Colonic mucosa (tissue), 4 donors: ENCODE measurements at places on chromosomes 5 and 9. TPM values are rescaled to one million over a fixed set of nuclear protein-coding genes. Genes with fewer than 3 reads are reported as not detected.

DNA sequence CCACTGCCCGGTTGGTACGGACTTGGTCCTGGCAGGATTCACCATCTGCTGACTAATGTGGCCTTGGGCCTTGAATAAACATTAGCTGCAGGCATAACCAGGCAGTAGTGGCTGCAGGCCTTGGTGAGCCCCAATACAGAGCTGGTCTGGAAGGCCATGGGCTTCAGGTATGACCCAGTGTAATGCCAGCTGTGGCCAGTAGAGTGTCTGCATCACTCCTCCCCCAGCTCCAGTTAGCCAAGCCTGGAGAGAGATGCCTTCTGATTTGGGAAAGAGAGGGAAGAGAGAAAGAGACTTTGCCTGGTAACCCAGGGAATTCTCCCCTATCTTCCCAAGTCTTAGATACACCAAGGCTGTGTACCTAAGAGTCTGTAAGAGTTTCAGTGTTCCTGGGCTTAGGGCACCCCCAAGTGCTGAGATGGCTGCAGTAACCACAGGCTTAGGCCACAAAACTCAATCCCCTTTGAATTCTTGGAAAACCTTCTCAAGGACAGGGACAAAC, 5.6 kb upstream of the C5 start:
- no peaks in the 10 kb centered on the region for H3K27me3 ChIP-seq
- no peak for DNase-seq
- H3K36me3 ChIP-seq = no peaks in the 10 kb centered on the region
- H3K27ac ChIP-seq = no peak overlapping the region
- H3K4me3 ChIP-seq = no peak overlapping the region
- no peaks in the 10 kb centered on the region for H3K4me1 ChIP-seq

- H3K4me3 ChIP-seq = no peak overlapping the region
- DNase-seq = peak; percentile 69
Observed at GRCh38 chr9:108634204-108634603, 221.6 kb downstream of the ACTL7B start.

The RBM18 gene
- total RNA-seq = 21.5 TPM

DNA sequence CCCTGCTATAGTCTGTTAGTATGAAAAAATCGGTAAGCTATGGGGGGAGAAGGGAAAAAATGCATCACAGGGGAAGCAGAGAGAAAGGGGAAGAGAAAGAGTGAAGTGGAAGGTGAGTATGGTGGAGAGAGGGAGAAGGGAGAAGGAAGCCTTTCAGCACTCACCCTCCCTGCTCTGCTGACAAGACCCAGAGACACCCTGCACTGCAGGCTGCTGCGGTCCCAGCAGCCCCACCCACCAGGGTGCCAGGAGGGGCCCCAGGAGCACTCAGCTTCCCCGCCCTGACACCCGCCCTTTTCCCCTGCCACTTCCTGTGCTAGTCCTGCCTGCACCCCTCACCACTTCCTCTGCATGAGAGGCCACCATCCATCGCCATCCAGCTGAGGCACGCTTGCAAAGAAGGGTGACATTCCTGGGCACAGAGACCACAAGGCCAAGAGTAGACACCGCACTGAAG, 12.7 kb downstream of the STK10 start:
- no peaks in the 10 kb centered on the region for H3K36me3 ChIP-seq
- no peak overlapping the region for H3K4me3 ChIP-seq
- peak; percentile 68 for DNase-seq
- no peaks in the 10 kb centered on the region for H3K4me1 ChIP-seq

The NIPAL4 gene
- 1.4 TPM for total RNA-seq

DNA sequence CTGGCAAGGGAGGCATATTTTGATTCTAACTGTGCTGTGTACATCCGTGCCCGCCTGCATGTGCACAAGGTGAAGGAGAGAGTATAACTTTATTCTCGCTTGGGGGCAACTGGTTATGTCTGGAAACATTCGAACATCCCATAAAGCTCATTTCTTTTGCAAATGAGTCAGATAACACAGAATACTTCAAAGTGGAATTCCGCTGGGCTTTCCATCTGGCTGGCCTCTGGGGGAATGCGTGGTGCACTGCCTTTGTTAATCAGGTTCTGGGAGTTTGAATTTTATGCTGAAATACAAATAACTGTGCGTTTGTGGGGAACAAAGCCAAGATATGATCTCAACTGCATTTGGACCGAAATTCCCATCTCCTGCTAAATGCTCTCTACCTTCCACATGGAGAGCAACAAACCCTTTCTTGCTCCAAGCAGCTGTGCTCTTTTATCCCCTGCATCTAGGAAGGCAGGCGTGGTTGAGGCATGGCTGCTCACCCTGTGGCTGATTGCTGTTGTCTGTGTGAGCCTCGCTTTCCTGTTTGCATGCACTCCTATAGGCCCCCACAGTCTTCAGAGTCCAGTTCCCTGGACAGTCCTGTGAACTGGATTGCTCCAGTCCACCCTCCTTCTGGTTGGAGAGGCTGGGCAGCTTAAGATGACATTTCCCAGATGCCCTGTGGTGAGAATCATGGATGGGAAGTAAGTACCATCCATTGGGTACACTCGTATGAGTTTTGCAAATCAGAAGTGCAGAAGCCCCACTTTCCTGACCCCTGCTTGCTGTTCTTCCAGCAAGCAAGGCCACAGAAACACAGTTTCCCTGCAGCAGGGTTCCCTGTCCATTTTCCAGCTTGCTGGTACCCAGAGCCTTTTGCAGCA, 82.9 kb upstream of the ALDH1B1 start:
- no peak overlapping the region for H3K4me3 ChIP-seq
- H3K4me1 ChIP-seq = no peaks in the 10 kb centered on the region
- H3K36me3 ChIP-seq = no peaks in the 10 kb centered on the region
- DNase-seq = no peak
- H3K27ac ChIP-seq = no peak overlapping the region
- no peaks in the 10 kb centered on the region for H3K27me3 ChIP-seq

DNA sequence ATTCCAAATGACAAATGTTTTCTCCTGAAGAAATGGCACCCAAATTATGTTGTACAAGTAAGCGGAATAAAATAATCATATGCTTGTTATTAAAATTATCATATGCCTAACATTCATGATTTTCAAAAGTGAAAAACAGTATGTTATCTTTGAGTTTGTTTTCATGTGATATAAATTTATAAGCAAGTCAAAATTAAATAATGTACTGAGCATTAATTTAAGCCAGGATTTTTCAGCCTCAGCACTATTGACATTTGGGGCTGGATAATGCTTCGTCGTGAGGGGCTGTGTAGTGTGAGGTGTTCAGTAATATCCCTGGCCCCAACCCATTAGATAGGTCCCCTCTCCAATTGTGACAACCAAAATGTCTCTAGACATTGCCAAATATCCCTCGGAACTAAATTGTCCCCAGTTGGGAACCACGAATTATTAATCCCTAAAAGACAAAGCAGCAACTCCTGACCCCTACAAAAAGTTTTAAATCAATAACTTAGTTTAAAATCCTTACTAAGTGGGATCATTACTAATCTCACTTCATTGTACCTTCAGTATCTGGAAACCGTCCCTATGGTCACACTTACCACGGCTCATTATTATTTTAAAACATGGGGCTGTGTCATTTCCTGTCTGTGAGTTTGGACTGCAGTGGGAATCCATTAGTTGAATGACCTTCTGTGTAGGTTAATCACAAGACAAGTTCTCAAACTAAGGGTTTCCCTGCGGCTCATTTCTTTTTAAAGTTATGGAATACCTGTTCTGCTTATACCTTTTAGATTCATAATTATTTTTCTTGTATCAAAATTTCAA, 1.3 kb upstream of the NNT start:
- peaks cover 4% of the 10 kb centered on the region for H3K4me1 ChIP-seq
- H3K27me3 ChIP-seq = no peaks in the 10 kb centered on the region
- peak overlapping the region; percentile 67 for H3K4me3 ChIP-seq
- no peaks in the 10 kb centered on the region for H3K36me3 ChIP-seq
- DNase-seq = no peak
- peak overlapping the region; percentile 77 for H3K27ac ChIP-seq

DNA sequence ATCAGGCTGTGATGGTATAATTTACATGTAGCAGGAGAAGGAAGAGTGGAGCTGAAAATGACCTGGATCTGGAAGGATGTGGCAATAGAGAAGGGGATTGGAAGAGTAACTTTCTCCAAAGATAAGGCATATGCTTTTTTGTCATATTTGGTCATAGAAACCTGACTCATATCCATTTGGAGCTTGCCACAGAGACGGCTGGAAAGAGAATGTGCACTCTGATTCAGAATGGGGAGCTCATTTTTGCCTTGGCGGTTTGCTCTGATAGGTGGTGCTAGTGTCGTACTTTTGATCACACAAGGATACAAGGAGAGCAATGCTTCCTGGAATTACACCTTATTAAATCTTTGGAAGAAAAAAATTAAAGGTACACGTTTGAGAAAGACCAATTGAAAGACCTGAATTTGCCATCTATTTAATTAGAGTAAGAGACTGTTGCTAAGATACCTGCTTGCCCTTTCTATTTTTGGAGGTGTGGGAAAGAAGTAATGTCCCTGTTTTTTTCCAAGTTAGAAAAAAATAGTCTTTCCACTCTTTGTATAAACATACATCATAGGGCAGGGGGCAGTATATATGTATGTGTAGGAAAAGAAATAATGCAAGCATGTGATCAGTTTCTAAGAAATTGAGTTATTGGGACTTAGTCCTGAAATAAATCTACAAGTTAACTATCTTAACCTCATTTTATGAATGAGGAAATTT, 5.4 kb downstream of the LSM11 start:
- no peak overlapping the region for H3K4me3 ChIP-seq
- H3K27me3 ChIP-seq = no peaks in the 10 kb centered on the region
- H3K4me1 ChIP-seq = peaks cover 5% of the 10 kb centered on the region
- no peak for DNase-seq
